ENCODE measurements at places on chromosomes 6 and 20. TPM values are rescaled to one million over a fixed set of nuclear protein-coding genes. Genes with fewer than 3 reads are reported as not detected.
A peak's percentile ranks its signal among the peaks of the same experiment; 100 is the strongest.

DNA sequence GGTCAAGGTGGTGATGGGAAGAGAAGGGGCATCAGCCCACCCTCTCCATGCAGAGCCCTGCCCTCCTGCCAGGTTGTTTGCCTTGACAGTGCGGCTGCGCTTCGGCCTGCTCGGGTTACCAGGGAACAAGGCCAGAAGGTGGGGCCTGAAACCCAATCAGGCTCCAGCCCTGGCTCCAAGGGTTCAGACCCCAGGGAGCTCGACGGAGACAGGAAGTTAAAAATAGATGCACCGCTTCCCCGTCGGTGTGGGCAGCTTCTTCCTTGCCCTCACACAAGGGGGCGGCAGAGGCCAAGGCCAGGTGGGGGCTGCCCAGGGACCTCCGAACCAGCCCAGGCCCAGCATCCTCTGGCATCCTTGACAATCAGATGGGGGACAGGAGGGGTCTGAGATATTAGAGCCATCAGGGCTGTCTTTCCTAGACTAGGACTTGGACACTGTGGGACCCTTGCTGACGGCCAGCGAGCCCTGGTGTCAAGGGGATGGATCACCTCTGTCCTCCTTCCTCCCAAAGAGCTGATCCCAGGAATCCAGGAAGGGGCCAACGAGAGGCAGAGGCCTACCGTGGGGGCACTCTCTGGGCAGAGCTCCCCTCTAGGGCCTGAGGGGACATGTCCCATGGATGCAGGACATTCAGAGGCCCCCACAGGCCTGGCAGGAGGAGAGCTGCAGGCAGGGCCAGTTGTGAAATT is 65.2 kb downstream of the RIPOR3 start:
- DNase-seq: peak; percentile 62

GRCh38 chr6:7311917-7312615 is 933 bp downstream of the SSR1 start:
- DNase-seq: peak; percentile 54

DNA sequence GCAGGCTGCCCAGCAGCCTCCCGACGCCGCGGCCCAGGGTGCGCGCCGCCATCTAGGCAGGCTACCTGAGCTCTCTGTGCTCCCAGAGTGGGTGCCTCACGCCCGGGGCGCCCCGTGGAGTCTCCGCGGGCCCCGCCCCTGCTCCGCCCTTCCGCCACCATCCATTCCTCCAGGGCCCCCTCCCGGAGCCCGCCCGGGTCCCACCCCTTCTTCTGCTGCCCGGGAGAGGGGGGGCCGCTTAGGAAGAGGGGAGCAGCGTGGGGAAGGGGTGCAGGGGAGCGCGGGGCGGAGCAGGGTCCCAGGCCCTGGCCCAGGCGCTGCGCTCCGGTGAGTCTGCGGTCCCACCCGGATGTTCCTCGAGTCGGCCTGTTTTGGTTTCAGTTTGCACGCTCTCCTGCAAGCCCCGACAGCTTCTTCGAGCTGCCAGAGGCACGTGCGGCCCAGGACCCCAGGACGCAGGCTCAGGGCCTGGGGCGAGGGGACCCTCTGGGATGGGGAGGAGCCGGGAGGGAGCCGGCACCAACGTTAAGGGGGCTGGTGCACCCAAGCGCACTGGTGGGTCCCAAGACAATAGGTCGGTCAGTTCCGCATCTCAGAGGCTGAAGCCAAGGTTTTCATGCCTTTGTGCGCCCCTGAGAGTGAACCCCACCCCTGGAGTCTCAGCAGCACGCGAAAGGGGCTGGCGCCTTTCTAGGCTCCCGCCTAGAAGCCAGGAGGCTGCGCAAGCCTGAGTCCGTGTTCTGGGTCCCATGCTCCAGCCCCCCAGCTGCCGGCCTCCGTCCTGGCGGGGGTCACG is at the start of gene ACSS1:
Gene ACSS1 (minus strand): TSS at position 89 of the 796 bp plus-strand sequence. CDS start 37 bp downstream, at position 52.
- peak; percentile 47 for DNase-seq

LIN28B gene
- total RNA-seq: 5.6 TPM

SRMS gene
- not detected for total RNA-seq

SLC17A2 gene
- not detected for total RNA-seq
